NCI-H1092 (cell line): ENCODE measurements at places on chromosomes 4 and X.

DNA sequence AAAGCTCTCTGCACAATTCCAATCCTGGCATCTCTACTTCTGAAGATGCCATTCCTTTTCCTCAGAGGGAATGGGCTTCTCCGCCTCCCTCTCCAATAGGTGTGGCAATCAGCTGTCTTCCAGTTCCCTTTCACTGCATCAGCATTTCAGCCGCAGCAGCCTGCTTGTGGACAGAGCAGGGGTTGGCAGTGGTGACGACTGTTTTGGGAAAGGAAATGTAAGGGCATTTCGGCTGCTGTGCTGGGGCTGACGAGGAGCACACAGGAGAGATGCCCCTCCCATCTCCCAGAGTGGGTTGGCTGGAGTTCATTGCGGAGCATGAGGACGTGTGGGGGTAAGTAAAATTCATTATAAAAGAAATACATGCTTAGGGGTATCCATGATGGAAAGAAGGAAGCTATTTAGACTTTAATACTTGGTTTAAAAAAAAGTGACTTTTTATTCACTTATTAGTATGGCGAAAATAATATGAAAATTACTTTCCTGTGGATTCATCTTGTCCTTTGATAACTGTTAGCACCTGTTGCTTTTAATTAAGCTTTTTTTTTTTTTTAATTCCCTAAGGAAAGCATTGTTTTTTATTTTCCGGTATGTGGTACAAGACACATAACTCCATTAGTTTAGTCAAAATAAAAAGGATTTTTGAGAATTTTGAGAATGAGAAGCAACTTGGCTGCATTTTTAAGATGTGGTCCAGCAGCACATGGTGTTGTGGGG, at the start of gene LIMCH1:
Gene LIMCH1, plus strand, starts transcription at position 141 of the 717 bp plus-strand sequence. CDS start 67,839 bp downstream, outside the sequence.
- no peak for DNase-seq

DNA sequence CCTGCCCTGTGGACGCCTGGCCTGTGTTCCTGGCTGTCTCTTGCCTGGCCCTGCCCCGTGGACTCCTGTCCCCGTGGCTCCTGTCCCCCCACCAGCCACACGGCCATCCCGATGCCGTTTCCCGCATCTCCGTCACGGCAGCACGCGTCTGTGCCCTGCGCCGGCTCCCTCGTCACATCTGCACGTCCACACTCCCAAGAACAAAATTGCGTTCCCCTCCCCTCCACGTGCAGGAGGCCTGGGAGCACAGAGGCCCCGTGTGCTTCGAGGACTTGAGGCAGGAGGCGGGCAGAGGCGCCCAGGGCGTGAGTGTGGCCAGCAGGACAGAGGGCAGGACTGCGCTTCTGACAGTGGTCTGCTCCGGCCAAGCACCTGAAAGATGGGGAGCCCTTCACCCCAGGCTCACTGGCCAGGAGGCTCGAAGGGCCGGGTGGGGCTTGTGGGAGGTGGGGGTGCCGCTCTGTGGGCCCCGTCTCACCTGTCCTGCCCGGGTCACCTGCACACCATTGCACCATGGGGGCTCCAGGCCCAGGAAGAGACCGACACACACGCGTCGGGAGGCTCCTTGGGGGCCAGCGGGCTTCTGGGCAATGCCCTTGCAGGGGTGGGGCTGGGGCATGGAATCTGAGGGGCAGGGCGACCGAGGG, 17.3 kb downstream of the FGFRL1 start:
- no peak for DNase-seq

- DNase-seq, result no peak
Measured at GRCh38 chrX:40061871-40062524, 35.8 kb downstream of the BCOR start.

DNA sequence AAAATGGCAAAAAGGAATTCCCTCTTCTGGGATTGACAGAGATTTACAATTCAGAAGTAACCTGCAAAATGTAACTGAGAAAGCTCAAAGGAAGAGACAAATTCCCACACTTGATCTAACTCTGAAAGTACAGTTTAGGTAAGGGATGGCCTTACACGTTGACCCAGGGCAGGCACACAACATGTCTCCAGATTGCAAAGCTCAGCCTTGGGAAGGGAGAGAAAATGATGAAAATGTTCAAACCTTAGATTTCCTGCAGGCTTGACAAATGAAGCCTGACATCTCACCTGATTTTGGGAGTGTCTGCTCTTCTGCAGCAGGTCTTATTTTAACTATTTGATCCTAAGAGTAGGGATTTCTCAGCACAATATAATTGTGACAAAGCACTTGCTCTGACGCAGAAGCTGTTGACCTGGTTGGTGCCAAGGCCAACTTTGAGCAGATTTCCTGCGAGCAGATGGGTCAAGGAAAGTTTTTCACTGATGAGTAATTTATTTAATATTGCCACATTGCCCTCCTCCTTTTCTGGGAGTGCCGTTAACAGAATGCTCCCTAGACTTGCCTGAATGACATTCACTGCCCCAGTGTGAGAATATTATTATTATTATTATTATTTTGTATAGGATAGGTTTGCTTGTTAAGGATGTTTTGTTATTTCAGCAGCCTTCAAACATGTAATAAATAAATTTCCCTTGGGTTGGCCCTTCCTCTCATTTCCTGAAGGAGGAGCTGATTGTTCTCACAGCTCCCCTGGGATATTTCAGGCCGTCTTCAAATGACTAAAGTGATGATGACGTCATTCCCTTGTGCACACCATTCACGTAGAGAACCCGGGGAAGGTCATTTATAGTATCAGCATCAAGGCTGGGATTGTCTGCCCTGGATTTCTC, 157.1 kb downstream of the VEGFC start:
- no peak for DNase-seq

- no peak for DNase-seq
Measured at GRCh38 chrX:71619193-71619592, 882 bp upstream of the CXCR3 start.

DNA sequence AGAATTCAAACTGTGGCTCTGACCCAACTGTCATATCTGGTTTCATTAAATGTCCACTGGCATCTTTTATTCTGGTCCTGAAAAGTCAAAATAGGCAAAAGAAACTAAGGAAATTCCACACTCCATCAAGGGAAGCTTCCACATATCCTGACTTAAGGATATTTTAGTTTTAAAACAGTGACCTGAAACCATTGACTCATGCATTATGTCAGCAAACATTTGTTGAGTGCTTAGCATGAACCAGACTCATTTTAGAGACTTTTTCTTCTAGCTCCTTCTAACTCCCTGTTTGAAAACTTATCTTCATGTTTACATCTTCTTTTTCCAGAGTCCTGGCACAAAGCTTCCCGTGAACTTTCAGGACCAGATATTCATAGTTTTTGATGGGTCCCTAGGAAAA, 6.9 kb upstream of the CXCL1 start:
- no peak for DNase-seq

DNA sequence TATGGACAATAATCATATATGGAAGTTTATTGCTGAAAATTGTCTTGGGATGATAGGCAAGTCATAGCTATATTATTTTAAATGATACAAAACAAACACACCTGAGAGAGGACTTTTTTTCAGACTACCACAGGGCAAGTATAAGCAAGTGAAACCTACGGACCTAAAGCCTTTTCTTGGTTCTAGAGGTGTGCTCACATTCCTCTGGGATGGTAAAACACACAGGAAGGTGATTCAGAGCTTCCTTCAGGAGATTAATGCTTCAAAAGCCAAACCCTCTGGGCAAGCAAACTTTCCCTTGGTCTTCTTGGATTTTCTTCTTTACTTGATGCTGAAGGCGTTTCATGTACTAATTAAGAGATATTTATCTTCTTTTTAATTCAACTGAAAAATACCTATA, 60.1 kb upstream of the ACSL4 start:
- DNase-seq, result no peak

- no peak for DNase-seq
Measured at GRCh38 chrX:153516073-153516472, 1.4 kb upstream of the ATP2B3 start.

DNA sequence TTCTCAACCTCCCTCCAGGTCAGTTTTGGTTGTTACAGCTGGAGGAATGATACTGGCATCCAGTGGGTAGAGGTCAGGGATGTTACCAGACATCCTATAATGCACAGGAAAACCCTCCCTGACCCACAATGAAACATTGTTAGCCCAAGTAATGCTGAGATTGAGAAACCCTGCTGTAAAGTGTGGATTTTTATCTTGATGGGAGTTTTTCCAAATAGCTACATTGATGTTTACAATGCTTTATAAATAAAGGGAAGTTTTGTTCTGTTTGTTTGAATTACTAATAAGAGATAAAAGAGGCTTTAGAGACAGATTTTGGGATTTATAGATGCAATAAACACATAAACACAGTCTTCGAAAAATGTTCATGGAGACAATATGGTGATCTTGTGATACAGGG, 194.0 kb upstream of the NUDT6 start:
- DNase-seq, result no peak

GRCh38 chr4:163544407-163545038, 50.0 kb downstream of the TMA16 start:
- peak; percentile 55 for DNase-seq

- no peak for DNase-seq
Measured at GRCh38 chrX:108000751-108001150, 18.6 kb upstream of the TEX13B start.

DNA sequence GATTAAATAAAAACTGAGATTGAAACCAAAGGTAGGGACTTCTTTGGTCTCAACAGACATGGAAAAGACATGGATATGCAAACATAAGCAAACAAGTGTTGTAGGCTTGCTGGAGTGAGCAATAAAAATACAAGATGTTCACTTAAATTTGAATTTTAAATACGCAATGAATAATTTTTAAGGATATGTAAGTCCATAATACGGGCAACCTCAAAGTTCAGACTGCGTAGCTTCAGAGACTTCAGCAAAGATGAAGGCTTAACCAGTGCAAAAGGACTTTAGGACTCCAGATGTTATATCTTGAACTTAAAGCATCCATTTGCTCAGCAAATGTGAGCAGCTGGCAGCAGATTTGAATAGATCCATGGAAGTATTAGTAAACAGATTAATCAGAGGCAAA, 549.3 kb downstream of the ARAP2 start:
- no peak for DNase-seq

DNA sequence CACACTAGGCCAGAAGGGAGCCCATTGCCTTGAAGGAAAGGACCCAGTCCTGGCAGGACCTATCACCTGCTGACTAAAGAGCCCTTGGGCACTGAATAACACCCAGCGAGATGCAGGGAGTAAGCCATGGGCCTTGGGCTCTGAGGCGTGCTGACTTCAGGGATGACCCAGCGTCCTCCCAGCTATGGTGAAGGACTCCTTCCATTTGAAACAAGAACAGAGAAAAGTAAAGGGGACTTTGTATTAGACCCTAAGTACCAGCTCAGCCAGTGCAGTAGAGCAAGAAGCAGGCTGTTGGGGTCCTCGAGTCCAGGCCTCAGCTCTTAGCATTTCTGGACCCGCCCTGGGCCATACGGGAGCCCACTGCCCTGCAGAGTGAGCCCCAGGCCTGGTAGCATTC, 5.1 kb downstream of the ETDA start:
- DNase-seq, result no peak

DNA sequence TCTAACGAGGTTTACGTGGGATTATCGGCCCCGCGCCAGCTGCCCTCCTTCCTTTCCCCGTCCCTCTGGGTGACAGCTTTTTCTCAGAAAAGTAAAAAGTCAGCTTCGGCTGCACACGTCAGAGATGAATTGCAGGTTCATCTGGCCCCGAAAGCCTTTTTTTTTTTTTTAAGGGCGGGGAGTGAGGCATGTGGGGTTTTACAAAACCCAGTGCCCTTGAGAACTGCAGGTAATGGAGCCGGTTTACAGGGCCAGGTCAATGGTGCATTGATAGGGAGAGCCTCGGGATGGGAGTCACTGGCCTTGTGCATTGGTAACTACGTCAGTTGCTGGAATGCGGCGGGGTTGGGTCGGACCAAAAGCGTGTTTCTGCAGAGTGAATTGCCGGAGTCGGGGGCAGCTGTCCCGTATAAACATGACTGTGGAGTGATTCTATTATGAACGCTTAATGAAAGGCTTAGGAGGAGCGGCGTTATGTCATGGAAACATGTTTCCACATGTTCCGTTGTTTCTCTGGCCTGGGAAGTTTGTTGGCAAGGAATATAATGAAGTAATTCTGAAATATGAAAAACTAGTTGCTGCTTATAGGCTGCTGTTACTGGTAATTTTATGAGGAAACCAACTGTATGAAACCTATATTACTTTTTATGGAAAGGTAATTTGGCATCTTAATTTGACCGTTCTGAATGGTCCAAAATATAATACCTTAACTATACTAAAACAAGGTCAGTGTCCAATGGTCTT, 1.1 kb downstream of the HSPA4L start:
- peak; percentile 10 for DNase-seq

- no peak for DNase-seq
Measured at GRCh38 chrX:154298312-154298711, 2.7 kb downstream of the TKTL1 start.

DNA sequence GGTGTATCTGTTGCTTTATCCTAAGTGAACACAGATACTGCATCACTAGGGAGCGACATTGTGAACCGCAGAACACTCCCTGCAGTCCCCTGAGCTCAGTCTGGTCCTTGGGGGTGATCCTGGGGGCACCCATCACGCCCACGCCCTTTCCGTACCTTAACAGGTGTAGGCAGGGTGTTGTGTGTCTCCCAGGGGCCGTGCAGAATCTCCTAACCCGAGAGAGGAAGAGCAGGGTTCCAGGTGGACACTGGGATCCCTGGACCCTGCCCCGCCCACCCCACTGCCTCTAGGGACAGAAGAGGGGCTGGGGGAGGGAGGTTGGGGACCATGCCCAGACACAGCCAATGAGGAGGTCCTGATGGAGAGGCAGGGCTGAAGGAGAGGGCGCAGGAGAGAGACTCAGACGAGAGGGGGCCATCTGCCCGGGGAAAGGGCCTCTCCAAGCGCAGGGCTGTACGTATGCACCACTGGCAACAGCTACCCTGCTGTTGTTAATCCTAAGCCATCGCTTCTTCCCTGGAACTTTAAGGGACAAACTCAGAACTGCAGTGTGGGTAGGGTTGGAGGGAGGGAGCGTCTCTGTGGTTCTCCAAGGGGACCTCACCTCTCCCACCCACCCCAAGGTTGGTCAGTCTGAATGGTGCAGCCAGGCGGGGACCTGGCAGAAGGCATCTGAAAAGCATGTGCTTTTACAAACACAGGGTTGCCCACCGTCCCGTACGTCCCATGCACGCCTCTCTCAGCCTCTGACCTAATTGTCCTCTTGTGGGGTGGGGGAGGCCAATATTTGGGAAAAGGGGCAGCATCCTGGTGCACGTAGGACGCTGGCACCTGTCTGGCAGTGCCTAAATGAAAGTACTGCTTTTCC, 2.5 kb downstream of the P2RY8 start:
- no peak for DNase-seq

- DNase-seq, result no peak
Measured at GRCh38 chr4:162705130-162705803, 461.4 kb downstream of the NAF1 start.

DNA sequence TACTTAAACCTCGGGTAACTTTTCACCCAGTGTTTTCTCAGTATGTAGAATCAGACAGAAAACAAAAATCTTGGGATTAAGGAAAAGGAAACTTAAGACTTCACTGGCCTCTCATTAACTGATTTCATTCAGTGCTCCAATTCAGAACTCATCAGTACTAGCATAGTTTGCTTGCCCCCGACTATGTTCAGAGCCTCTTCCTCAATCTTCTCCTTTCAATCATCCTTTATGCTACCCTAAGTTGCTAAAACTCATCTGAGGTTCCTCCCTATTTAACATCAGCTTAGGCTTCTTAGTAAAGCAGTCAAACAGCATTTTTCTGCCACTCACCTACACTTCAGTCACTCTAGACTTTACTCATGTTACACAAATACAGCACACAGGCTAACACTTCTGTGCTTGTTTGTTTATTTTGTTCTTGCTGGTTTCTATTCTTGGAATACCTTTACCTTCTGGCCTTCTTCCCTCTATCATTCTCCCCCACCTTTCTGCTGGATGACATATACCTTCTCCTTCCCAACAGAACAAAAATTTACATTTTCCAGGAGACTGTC, 163.0 kb upstream of the TLL1 start:
- DNase-seq, result no peak

GRCh38 chrX:87337267-87337666, 180.3 kb upstream of the KLHL4 start:
- no peak for DNase-seq
